Activated effector memory CD4-positive, alpha-beta T cell treated with Interleukin-2 at 50 U/mL for 16 hours (primary cell): ENCODE measurements at places on chromosomes 16 and 17.

GRCh38 chr16:51733181-51733580, 582.1 kb upstream of the SALL1 start:
- DNase-seq = no peak

- DNase-seq = no peak
Measured at GRCh38 chr17:4130715-4131114, 12.1 kb downstream of the ZZEF1 start.

DNA sequence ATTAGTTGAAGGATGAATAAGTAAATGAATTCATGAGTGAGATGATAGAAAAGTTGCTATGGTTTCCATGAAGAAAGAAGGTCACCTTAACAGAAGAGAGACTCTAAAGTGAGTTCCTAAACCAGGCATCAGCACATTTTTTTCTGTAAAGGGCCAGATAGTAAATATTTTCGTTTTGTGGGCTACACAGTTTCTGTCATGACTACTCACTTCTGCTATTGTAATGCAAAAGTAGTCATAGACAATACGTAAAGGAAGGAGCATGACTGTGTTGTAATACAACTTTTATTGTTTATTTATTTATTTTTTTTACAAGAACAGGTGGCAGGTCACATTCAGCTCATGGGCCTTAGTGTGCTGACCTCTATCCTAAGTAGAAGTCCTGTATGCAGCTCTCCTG, 426.1 kb upstream of the DYNLRB2 start:
- no peak for DNase-seq

GRCh38 chr16:63283721-63284120, 1247.5 kb upstream of the CDH8 start:
- DNase-seq = no peak
